Stimulated activated naive CD4-positive, alpha-beta T cell treated with Interleukin-2 at 50 U/mL for 16 hours (primary cell): ENCODE measurements at places on chromosomes 3 and 15.

DNA sequence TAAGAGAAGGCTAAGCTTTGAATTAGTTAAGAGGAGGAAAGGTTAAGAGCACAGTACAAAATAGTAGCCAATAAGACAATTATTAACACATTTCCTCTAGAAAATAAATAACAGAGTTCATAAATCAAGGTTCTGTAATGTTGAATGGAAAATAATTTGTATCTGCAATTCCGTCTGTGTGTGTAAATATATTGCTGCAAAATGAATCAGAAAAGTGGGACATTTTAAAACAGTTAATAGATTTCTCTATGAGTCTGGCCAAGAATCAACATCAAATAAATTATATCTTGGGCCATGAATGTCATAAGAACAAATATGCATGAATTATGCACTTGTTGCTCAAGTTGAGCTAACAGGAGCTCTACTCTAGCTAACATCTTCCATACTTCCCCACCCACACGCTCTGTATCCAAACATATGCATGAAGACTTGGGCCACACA lies 14.2 kb upstream of the SUCNR1 start:
- no peak for DNase-seq

DNA sequence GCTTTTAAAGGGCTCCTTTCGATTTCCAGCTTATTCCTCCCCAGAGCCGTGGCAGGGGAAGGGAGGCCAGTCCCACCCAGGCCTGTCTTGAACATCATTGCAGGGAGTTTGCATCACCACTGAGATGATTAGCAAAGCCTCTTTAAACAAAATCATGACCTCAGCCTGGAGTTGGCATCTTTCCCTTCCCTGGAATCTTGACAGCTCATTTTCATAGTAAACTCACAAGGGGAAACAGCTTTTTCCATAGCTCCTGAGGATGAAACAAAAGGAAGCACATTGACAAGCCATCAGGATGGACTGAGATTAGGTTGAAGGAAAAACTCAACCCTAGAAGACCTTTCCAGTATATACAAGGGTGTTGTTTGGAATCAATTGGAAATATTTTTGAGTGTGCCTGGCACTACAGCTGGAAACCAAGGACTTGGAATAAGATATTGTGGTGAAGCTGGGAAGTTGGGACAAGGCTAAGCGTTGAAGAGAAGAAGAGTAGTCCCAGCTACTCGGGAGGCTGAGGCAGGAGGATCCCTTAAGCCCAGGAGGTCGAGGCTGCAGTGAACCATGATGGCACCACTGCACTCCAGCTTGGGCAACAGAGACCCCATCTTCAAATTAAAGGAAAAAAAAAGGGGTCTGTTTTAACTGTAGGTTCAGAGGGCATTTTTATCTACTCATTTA lies 3.1 kb upstream of the LARP6 start:
- no peak for DNase-seq

- DNase-seq, result peak; percentile 81
Measured at GRCh38 chr3:184248454-184249411, at the start of gene ALG3. Gene ALG3, minus strand, starts transcription at chr3:184248962. Its CDS starts 22 bp downstream, at chr3:184248940.

- no peak for DNase-seq
Measured at GRCh38 chr3:72586694-72587093, 261.6 kb downstream of the SHQ1 start.

GRCh38 chr3:108477511-108478147 lies 32.8 kb downstream of the MYH15 start:
- peak; percentile 32 for DNase-seq

GRCh38 chr3:127860211-127860696 lies 37.9 kb upstream of the MGLL start:
- DNase-seq, result no peak

DNA sequence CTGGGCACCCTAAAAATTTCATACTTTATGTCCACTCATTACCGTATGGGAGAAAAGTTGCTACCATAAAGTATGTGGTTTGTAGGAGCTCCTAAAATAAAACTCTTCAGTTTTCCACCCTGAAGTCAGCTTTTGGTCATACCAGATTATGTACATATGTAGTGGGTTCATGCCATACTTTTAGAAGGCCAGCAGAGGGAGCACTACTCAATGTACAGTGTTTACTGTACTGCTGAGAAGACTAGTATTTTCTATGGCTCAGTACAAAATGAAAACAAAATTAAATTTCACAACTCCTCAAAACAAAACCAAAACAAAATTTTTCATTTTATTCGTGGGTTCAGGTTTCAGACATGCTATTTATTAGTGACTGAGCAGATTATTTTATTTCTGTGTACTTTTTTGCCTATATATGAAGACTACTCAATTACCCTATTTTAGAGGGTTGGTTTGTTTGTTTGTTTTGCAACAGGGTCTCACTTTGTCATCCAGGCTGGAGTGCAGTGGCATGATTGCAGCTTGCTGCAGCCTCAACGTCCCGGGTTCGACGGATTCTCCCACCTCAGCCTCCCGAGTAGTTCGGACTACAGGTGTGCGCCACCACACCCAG lies 24.3 kb downstream of the NXPE3 start:
- peak; percentile 0 for DNase-seq

DNA sequence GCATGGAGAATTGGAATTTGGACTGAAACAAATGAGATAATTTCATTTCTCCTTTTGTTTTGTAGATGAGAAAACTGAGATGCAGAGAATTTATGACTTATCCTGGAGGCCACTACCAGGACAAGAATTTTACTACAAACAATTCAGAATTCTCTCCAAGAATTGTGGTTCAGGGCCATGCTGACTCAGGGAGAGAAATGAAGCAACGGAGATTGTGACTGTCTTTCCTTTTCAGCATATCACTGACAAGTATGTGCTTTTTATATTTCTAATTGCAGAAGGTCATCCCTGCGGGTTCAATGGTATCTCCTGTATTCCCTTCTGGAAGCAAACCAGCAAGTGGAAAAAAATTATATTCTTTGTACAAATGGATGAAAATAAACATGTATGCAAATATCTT lies 170.8 kb upstream of the MITF start:
- DNase-seq, result no peak

GRCh38 chr15:72318408-72318942 lies 1.5 kb downstream of the CELF6 start:
- no peak for DNase-seq

DNA sequence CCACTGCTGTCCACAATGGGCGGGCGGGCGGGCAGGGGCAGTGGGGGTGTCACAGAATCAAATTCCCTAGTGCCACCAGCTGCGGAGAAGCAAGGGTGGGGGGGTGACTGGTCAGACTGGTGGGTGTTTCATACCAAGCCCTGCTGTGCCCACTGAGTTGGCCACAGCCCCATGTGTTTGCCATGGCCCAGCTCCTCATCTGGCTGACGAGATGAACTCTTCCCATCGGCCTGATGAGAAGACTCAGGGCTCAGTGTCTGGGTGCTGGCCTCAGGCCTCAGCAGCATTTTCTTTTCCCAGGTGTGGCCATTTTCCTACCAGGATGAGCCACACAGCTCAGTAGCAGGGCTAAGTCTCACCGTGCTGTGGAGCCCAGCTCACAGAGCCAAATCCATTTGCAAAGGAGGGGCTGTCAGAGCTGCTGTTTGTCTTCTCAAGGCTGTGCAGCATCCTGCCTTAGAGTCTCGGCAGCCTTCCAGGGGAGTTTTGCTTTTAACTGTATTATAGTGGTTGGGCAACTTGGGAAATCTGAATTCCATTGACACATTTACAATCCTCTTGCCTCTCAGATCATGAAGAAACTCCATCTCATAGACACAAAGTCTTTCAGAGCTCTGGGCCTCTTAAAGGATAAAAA lies 176.8 kb downstream of the ABHD5 start:
- no peak for DNase-seq

DNA sequence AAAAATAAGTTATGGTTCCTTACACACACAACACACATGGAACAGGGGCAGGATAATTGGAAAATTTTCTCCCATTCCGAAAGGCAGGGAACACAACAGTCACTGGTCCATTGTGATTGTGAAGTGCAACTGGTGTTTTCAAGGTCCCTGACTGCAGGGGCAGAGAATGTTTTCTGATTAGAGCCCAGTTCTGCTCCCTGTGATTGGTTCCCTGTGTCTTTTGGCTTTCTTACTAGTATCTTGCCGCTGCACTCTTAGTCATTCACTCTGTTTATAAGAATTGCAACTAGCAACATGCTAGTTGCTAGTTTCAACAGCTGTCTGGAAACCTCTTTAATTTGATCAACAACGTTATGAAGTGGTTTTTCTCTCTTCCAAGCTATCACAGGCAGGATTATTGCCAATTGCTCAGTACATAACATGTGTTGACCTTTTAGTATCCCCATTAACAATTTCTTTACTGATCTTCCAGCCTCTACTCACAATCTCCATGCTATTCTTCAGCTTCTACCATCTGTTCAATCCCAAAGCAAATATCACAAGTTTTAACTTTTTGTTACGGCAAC lies 177.5 kb downstream of the EPHA6 start:
- no peak for DNase-seq

DNA sequence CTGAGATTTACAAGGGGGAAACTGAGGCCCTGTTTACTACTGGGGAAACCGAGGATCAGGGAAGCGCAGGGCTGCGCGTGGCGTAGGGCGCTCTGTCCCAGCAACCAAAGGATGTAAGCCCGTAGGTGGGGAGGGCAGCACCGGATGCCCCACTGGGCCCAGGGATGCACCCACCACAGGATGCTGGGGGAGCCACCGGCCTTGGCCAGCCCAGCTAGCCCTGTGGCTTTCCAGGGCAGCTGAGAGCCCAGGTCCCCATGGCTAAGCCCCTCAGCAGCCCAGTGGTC lies 33.4 kb downstream of the RPN1 start:
- DNase-seq, result no peak

DNA sequence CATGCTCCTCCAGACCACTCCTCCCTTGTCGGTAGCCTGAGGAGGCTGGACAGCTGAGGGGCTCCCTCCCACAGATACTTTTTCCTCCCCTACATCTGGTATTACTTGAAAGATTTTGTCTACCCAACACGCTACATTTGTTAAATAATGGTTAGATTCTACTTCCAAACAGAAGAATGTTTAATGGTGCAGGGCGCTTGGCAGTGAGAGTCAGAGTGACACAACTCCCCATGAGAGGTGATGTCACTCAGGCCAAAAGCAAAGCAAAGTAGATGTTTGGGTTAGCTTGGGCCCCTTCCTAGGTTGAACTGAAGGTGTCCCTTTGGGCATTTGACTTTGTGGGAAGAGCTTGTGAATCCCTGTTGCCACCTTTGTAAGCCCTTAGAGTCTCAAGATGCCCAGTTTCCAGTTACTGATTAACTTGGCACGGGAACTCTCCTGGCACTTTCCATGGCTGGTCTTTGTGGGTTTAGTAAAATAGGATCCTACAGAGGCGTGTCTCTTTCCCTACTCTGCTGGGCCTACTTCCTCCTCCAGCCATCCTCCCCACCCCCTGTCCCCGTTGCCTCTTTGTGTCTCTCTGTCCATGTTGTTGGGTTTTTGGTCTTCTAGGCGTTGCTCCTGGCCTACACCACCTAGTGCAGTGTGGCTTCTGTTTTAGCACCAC lies 5.6 kb downstream of the LIMD1 start:
- no peak for DNase-seq

GRCh38 chr3:27914199-27914598 lies 192.1 kb upstream of the EOMES start:
- no peak for DNase-seq

GRCh38 chr3:20353286-20353685 lies 167.3 kb upstream of the SGO1 start:
- no peak for DNase-seq

DNA sequence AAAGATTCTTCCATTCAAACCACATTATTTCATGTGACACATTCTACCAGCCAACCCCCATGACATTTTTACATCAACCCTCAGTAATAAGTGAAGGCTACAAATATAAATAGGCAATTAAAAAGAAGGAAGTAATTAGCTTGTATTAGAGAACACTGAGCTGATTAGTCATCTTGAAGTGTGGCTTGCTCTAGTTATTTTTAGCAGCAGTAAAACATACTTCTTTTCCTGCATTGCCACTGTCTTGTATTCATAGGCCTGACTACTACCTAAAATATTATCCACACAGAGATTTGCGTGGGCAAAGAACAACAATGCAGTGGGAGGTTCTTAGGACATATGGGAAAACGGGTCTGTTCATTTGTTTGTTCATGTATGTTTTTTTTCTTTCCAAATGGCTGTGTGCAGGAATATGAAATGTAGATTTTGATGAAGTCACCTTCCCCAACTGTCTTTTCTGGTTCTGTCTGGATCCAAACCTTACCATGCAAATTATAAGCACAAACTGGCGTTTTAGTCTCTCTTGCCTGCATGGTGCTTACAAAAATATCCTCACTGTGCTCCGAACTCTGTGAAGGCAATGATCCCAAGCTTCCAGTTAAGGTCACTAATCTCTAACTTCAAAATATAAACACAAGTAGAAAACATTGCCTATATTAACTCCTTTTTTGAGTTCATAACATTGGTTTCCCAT lies 31.5 kb upstream of the TM4SF4 start:
- no peak for DNase-seq

- no peak for DNase-seq
Measured at GRCh38 chr3:12158387-12159226, at the start of gene TIMP4. Gene TIMP4, minus strand, starts transcription at chr3:12158912. Its CDS starts 72 bp downstream, at chr3:12158840.

- DNase-seq, result no peak
Measured at GRCh38 chr3:58144478-58145325, 66.1 kb downstream of the DNASE1L3 start.

GRCh38 chr3:61162965-61163364 lies 88.3 kb downstream of the FHIT start:
- DNase-seq, result no peak

DNA sequence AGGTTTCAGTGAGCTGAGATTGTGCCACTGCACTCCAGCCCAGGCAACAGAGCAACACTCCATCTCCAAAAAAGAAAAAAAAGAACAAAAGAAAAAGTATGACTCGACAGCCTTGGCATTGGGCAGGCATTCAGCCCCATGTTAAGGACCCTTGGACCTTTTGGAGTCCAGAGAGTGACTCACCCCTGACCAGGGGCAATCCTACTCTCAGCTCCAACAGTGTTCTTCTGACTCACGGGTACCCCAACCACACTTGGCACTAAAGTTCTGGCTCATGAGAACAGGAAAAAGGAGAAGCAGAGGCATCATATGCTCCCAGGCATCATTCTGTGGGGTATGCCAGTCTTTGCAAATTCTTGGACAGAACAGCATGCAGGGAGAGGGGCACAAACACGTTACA lies 252.4 kb upstream of the HES1 start:
- DNase-seq, result no peak

- no peak for DNase-seq
Measured at GRCh38 chr3:69746119-69746518, 6.9 kb downstream of the MITF start.

DNA sequence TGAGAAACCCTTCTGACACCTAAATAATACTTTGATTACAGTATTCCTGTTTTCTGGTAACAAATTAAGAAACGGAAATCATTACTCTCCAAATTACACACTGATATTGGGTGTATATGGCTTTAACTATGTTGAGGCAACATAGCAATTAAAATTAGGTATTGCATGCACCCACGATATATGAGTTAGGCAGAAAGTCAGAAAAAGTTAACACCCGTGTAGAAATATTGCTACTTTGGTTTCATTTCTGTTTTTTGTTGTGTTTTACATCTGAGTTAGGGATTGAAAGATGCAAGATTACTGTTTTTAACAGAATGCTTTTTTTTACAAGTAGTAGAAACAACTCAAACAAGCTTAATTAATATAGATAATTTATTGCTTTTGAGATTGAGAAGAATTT lies 327.8 kb downstream of the GBE1 start:
- no peak for DNase-seq
